ENCODE measurements at places on chromosomes 6 and 20.

- DNase-seq = no peak
These were observed 726.4 kb downstream of the COL12A1 start for GRCh38 chr6:74479420-74479819.

- DNase-seq = no peak
These were observed 304.5 kb downstream of the PHF3 start for GRCh38 chr6:63940056-63940455.

GRCh38 chr6:62324834-62325233 lies 38.8 kb upstream of the KHDRBS2 start:
- DNase-seq = peak; percentile 59

DNA sequence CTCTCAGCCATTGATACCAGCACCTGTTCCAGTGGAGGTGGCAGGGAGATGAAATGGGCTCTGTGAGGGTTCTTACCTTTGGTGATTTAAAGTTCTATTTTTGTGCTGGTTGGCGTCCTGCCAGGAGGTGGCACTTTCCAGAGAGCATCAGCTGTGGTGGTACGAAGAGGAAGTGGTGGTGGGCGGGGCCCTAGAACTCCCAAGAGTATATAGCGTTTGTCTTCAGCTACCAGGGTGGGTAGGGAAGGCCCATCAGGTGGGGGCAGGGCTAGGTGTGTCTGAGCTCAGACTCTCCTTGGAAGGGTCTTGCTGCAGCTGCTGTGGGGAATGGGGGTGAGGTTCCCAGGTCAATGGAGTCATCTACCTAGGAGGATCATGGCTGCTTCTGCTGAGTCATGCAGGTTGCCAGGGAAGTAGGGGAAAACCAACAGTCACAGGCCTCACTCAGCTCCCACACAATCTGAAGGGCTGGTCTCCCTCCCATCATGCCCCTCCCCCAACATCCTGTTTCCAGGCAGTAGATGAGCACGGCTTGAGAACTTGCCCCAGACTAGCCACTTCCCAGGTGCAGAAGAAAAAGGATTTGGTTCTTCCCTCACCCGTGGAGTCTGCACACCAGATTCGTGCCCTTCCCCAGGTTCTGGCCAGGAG lies 46.6 kb downstream of the MOXD1 start:
- peak; percentile 30 for DNase-seq

- no peak for DNase-seq
These were observed 27.7 kb upstream of the PAX1 start for GRCh38 chr20:21677781-21678180.

DNA sequence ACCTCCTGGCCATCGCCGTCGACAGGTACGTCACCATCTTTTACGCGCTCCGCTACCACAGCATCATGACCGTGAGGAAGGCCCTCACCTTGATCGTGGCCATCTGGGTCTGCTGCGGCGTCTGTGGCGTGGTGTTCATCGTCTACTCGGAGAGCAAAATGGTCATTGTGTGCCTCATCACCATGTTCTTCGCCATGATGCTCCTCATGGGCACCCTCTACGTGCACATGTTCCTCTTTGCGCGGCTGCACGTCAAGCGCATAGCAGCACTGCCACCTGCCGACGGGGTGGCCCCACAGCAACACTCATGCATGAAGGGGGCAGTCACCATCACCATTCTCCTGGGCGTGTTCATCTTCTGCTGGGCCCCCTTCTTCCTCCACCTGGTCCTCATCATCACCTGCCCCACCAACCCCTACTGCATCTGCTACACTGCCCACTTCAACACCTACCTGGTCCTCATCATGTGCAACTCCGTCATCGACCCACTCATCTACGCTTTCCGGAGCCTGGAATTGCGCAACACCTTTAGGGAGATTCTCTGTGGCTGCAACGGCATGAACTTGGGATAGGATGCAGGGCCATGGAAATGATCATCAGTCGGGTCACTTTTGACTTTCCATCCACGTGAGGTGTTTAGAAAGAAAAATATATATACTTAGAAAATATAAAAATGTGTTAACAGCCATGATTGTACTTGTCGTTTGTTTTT lies 868 bp downstream of the MC3R start:
- peak; percentile 34 for DNase-seq

DNA sequence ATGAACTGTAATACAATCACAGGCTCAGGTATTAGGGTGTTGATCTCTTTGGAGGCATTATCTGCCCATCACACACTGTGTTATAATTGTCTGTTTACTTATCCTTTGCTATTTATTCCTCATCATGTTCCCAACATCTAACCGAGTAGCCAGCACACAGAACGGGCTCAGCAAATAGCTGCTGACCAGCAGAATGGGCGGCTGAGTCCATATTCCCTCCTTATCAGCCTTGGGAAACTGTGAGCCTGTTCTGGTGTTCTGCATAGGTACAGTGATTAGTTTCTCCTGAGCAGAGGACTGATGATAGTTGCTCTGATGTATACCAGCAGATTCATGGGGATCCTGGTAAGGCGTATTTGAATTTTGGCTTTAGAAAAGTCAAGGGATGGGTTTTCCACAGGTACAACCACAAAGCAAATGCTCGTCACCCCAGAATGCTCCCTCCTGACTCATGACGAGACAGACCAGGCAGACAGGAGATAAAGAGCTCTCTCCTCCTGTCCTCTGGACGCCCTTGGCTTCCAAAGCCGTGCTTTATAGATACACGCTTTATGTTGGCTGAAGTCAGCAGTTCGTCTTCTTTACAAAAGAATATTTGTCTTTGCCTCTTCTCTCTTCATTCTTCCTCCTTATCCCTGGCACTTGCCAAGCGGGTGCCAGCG lies 166.7 kb downstream of the TTLL2 start:
- no peak for DNase-seq

- DNase-seq = no peak
These were observed 16.7 kb downstream of the RAET1E start for GRCh38 chr6:149881066-149881766.

DNA sequence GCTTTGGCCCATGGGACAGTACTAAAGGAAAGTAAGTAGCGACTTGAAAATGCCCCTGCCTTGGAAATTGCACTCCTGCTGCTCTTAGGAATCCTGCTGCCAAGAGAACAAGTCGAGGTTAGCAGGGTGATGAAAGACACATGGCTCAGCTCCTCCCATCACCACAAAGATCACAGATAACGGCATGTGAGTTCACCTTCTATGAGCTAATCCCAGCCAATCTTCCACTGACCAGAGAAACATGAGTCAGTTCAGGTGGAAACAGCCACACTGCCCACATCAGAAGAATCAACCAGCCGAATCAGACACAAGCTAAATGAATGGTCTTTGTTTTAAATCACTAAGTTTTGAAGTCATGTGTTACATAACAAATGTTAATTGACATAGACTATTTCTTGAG lies 106.3 kb downstream of the PRKN start:
- no peak for DNase-seq

DNA sequence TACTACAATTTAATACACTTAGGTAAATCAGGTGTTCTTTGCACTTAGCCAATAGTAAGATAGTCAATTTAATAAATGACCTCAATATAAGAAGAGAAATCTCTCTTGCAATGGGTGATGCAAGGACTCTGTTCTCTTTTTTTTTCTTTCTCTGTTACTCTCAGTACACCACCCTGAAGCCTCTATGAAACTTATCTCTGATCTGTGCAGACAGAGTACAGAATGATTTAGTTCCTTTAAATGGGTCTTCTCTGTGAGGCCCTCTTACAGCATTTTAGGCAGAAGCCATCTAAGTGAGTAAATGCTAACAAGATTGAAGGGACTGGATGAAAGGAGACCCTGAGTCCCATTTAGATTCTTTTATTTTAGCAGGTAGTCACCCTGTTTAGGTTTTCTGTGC lies 312.8 kb downstream of the RFPL4B start:
- DNase-seq = no peak

DNA sequence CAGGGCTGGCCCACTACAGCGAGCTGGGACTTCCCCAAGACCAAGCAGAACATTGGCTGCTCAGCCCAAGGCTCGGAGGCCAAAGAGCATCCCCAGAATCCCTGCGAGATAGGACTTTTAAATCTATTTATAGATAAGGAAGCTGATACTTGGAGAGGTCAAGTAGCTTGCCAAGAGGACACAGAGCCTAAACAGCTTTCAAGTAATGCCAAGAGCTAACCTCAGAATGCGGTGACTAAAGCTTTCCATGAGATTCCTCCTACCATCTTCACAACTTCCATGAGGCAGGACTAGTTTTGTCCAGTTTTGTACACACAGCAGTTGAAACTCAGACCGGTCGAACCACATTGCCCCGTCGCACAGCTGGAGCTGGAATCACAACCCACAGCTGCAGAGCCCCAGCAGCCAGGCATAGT lies 168.1 kb upstream of the TOP1 start:
- DNase-seq = no peak

DNA sequence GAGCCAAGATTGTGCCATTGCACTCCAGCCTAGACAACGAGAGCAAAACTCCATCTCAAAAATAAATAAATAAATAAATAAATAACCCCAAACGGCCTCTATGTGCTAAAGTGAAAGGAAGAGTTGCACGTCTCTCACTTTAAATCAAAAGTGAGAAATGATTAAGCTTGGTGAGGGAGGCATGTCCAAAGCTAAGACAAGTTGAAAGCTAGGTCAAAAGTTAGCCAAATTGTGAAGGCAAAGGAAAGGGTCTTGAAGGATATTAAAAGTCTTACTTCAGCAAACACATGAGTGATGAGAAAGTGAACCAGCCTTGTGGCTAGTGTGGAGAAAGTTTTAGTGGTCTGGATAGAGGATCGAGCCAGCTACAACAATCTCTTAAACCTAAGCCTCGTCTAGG lies 14.3 kb downstream of the ZBP1 start:
- DNase-seq = no peak

- DNase-seq = peak; percentile 76
These were observed 249.2 kb upstream of the RREB1 start for GRCh38 chr6:6858533-6858982.

- no peak for DNase-seq
These were observed 76.4 kb upstream of the FLRT3 start for GRCh38 chr20:14413835-14414234.

GRCh38 chr6:32529697-32530430 lies at the start of gene HLA-DRB5:
TSS of gene HLA-DRB5 (minus strand) at chr6:32530287. CDS start at chr6:32530224, 63 bp downstream.
- DNase-seq = peak; percentile 47

- DNase-seq = peak; percentile 94
These were observed 1.4 kb upstream of the HIVEP2 start for GRCh38 chr6:142946181-142946923.

GRCh38 chr20:18139832-18140231 lies 2.2 kb downstream of the KAT14 start:
- DNase-seq = no peak

DNA sequence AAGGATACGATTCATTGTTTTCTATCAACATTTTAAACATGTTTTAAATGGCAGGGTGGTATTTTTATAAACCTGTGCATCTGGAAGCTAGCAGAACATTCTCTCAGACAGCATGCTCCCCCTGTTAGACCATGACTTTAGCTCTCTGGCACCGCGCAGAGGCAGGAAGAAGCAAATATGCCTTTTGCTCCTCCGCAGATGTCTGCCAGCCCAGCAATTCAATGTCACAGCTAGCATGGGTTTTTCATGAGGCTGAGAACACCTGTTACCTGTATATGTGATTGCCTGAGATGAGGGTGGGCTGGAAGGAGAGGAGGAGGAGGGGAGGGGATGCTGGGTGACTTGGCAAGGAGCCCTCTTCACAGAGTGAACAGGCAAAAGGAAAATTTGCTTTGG lies 6.7 kb downstream of the MTCH1 start:
- DNase-seq = no peak

GRCh38 chr20:36573798-36574365 lies 485 bp downstream of the TGIF2 start:
- DNase-seq = peak; percentile 61

DNA sequence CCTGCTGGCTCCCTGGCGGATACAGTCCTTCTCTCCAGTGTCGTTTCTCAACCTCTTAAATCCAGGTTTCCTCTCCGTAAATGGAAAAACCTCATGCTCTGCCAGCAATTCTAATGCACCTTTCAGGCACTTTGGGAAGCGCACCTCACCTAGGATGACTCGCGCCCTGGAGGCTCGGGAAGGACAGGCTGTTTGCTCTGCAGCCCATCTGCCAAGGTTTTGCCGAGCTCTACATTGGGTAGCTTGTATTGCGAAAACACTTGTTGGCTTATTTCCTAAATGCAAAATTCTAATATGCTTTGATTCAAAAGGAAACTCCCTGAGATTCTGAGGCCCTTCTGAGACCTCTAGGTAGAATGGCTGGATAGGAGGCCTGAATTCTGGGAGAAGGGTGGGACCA lies 102.6 kb upstream of the MLN start:
- DNase-seq = no peak

DNA sequence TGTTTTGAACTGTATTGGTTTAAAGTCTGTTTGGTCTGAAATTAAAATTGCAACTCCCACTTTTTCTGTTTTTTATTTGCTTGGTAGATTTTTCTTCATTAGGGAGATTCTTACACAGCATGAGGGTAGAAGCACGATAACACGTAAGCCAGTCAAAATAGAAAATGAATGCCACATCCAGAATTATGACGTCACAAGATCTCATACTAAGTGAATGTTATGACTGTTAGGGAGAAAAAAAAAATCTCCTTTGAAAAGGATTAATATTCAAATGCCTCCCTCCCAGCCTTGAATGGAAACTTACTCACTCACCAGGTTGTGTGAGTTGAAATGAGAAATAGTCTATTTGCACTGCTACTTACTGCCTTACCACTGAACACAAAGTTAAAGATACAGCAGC lies 670.8 kb downstream of the TFAP2A start:
- no peak for DNase-seq

DNA sequence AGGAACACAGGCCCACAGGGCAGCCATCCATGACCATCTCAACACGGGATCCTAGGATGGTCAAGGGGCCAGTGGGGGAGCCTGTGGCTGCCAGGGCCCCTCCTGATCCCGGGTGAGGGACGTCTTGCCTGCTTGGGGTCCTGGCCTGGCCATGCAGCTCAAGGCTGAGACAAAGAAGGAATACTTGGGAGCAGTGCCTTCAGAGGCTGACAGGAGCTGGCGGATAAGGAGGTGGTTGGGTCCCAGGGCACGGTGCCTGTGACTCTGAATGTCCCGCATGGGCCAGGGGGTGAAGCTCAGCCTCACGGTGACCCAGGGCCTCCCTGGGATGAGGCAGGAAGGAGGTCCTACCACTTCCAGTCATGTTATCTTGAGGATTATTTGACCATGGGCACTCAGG lies 95.2 kb downstream of the SMOC2 start:
- no peak for DNase-seq

DNA sequence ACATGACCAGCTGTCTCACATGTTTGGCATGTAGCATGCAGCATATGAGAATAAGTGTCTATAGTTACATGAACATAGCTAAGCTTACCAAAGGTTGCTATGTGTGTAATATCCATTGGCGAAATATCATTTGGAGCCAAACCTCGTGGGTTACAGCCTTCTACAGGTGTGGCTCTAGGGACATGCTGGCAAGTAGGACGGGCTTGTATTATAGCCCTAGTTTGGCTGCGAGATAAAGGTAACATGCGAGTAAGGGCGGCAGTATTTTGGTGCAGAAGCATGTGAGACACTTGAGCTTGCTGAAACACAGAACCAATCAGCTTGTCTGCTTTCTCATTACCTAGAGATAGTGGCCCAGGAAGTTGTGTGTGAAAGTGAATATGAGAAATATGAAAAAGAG lies 6.5 kb upstream of the ABHD12 start:
- DNase-seq = no peak
